ENCODE measurements at places on chromosomes 16 and 17.

GRCh38 chr16:71961066-71962039, 38.8 kb downstream of the PKD1L3 start:
- DNase-seq: peak; percentile 67

GRCh38 chr17:18157354-18157985, 26.2 kb upstream of the ALKBH5 start:
- no peak for DNase-seq

DNA sequence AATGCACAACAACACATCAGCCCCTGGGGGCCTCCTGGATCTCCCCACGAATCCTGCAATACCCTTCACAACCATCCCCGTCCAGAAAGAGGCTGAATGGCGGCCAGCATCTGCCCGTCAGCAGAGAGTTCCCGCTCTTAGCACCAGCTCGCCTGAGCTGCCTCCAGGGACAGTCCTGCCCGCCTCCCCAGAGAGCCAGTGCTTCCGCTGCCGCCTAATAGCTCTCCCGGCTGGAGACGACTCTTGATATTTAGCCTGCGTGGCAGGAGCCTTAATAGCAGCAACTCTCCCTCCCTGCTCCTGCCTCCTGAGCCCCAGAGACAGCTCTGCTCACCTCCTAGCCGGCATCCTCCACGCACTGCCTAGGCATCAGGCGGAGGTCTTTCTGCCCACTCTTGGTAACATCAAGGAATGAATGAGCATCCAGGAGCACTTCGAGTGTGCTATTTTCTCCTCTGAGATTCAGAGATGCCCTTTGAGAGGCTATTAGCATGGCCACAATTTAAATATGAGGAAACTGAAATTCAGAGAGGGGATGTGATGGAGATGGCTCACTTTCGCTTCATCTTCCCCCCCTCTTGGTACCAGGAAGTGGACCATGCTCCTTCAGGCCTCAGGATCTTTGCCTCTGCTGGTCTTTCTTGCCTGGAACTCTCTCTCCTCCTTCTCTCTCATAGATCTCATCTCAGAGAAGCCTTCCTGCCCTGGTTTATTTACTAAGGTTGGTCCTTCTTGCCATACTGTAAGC, 67.9 kb downstream of the RAI1 start:
- DNase-seq: no peak

DNA sequence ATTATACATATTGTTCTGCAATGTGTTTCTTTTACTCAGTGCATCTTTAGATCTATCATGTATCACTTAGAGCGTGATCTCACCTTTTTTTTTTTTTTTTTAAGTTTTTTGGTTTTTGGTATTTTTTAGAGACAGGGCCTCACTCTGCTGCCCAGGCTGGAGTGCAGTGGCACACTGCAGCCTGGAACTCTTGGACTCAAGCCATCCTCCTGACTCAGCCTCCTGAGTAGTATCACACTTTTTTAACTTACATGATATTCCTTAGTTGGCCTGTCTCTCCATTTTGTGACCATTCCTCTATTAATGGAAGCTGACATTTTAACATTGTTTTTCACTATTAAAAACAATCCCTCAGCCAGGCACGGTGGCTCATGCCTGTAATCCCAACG, 4.7 kb upstream of the MPO start:
- DNase-seq: no peak

- no peak for DNase-seq
Measured at GRCh38 chr16:22675745-22676540, 138.0 kb upstream of the HS3ST2 start.

GRCh38 chr16:67129422-67129821, 19.7 kb downstream of the PHAF1 start:
- DNase-seq: no peak

DNA sequence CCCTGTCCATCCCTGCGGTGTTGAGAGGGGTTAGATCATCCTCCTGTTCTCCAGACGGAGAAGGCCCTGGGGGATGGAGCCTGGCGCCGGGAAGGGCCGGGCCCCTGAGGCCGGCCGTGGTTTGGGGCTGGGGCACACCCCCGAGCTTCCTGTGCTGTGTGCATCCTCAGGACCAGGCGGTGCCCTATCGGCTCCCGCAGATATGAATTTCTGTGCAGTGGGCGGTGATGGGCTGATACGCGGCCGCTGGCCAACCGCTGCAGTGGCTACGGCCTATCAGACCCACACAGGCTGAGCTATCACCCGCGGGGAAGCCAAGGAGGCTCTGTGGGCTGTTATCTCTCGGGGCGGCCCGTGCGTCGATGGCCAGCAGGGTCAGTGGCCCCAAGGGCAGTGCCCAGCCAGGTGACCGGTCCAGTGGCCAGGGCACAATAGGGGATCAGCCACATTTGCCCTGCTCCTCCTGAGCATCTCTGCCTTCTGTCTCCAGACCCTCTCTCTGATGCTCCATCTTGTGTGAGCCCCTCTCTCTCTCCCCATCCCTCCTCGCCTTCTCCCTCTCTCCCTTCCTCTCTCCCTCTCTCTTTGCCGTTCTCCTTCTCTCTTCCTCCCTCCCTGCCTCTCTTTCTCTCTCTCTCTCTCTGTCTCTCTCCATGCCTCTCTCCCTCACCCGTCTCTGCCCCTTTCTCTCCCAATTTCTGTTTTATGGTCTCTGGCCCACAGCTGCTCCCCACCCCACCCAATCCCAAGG, 38.7 kb downstream of the ZFPM1 start:
- DNase-seq: no peak
